ENCODE measurements at places on chromosomes 2 and 18. TPM values are rescaled to one million over a fixed set of nuclear protein-coding genes. Genes with fewer than 3 reads are reported as not detected.

DNA sequence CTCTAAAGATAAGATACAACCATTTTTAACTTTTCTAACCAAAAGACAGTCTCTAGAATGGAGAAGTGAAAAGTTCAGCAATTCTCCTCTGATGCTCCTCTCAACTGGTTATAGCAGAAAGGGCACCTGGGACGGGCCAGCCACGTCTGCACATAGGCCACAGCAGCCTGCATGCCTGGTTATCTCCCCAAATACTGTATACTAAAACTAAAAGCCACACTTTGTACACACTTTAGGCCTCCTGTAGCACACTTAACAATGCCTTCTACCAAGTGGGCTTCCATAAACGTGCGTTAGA, 179.1 kb downstream of the ANKRD44 start:
- no peak for DNase-seq

DNA sequence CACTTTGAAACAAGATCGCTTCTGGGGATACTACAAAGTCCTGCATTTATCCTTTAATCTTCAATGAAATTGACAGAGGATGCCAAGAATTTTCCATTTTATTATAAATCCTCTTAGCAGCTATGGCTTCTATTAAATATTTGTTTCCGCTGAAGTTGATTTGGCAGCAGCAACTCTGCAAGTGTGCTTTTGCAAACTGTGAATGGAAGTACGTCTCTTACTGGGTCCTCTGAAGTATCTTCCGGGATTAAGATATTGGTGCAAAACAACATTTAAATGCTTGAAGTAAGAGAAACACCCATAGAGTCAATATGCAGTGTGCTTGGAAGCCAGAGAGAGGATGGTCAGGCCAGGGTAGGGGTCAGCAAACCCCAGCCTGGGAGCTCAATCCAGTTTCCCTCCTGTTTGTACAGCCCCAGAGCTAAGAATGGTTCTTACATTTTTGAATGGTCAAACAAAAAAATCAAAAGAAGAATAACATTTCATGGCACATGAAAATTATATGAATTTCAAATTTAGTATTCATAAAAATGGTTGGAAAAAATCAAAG, 13.6 kb downstream of the CCDC68 start:
- no peak for DNase-seq

GRCh38 chr2:236167297-236168109, 683 bp downstream of the GBX2 start:
- peak; percentile 38 for DNase-seq

DNA sequence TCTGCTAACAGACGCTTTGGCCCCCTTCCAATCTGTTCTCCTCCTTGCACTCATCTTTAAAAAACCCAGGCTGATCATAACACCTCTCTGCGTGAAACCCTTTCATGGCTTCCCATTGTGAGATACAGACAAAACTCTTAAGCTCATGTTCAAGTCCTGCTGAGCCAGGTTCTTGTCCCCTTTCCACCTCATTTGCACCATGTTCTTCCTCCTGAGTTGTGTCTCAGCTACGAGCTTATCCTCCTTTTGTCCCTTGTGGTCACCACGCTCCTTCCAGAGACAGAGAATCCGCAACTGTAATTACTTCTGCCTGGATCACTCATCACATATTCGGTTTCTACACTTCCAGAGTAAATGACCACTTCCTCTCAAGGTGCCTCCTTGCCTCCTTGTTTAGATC, 238.8 kb downstream of the ACTR3 start:
- no peak for DNase-seq

- DNase-seq, result no peak
Measured at GRCh38 chr2:157506586-157506985, 62.7 kb upstream of the CYTIP start.

- DNase-seq, result no peak
Measured at GRCh38 chr2:11941201-11942177, 195.1 kb downstream of the LPIN1 start.

- no peak for DNase-seq
Measured at GRCh38 chr18:2486426-2486825, 84.9 kb downstream of the METTL4 start.

DNA sequence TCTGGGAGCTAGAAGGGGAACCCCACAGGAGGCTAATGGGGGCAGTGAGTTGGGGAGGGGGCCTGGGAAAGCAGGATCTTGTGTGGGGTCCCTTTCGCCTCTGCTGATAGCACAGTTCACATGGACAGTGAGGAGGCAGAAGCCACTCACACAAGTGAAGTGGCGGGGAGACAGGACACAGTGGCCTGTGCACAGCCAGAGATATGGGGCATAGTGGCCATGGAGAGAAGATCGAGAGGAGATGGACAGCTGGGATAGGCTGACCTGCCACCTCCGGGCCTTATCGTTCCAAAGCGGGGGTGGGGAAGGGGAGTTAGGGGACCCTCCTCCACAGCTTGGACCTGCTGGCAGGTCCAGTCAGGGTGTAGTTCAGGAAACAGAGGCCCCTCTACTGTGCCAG, 69.8 kb upstream of the EDAR start:
- no peak for DNase-seq

- no peak for DNase-seq
Measured at GRCh38 chr2:102030855-102031527, 39.2 kb downstream of the IL1R2 start.

- no peak for DNase-seq
Measured at GRCh38 chr2:186255823-186256222, 230.2 kb upstream of the ZC3H15 start.

Gene ATP6V1B1
- not detected for total RNA-seq

All from foreskin keratinocyte (primary cell).